CD4-positive, alpha-beta memory T cell (primary cell): ENCODE measurements at places on chromosomes 3 and 15. TPM values are rescaled to one million over a fixed set of nuclear protein-coding genes. Genes with fewer than 3 reads are reported as not detected.

GOLGA8M gene
- total RNA-seq, result 3.1 TPM

GOLGA8J gene
- 0.20 TPM for total RNA-seq

ADAMTSL3 gene
- not detected for total RNA-seq

CCDC39 gene
- 0.29 TPM for total RNA-seq

FAM174B gene
- 8.3 TPM for total RNA-seq

HRH1 gene
- 0.58 TPM for total RNA-seq

KLHL40 gene
- total RNA-seq, result not detected

WDR93 gene
- not detected for total RNA-seq

CDC25A gene
- total RNA-seq, result not detected

DISP2 gene
- total RNA-seq, result 0.23 TPM

CALML4 gene
- total RNA-seq, result 5.1 TPM

NOX5 gene
- 0.08 TPM for total RNA-seq

GATM gene
- 1.6 TPM for total RNA-seq

MEX3B gene
- 1.6 TPM for total RNA-seq

PPIP5K1 gene
- 55.2 TPM for total RNA-seq

DNA sequence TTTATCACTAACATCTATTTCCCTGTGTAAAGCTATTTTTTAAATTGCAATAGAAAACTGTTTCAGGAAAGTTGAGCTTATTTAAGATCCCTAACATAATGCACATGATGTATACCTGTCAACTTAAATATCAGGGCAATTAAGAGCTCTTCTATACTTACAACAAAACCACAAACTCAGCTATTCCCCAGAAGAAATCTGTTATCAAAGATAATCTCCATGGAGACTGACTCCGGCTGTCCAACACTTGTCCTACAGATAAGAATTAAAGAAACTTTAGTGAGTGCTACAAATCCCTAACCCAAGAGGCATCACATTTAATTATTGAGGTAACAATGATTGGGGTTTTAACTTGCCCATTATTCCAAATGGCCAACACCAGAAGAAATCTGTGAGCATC is 3.4 kb downstream of the SELENOK start:
- H3K27ac ChIP-seq, result no peak overlapping the region
- no peaks in the 10 kb centered on the region for H3K27me3 ChIP-seq
- no peak overlapping the region for H3K4me3 ChIP-seq
- H3K36me3 ChIP-seq, result peaks cover 12% of the 10 kb centered on the region
- peaks cover 47% of the 10 kb centered on the region for H3K4me1 ChIP-seq

GRCh38 chr15:62847900-62848489 is 194.6 kb upstream of the TPM1 start:
- no peaks in the 10 kb centered on the region for H3K36me3 ChIP-seq
- H3K27ac ChIP-seq, result no peak overlapping the region
- DNase-seq, result peak; percentile 7
- no peak overlapping the region for H3K4me3 ChIP-seq

DNA sequence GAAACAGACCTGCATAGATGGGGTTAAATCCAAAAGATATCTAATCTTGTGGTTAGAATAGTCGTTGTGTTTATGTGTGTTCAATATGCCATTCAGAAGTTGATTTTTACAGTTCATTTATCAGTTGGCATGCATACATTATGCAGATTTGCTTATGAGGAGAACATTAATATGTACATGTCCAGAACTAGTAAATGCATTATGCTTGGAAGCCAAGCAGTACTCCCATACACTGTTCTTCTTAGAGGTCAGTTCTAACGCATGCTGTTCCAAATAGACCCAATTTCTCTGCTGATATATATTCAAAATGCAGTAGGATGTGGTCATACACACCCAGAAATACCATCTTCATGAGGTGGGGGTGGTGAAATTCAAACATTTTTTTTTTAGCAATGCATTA is 956 bp downstream of the FGF12 start:
- no peaks in the 10 kb centered on the region for H3K27me3 ChIP-seq
- H3K27ac ChIP-seq, result no peak overlapping the region
- H3K4me3 ChIP-seq, result no peak overlapping the region

DNA sequence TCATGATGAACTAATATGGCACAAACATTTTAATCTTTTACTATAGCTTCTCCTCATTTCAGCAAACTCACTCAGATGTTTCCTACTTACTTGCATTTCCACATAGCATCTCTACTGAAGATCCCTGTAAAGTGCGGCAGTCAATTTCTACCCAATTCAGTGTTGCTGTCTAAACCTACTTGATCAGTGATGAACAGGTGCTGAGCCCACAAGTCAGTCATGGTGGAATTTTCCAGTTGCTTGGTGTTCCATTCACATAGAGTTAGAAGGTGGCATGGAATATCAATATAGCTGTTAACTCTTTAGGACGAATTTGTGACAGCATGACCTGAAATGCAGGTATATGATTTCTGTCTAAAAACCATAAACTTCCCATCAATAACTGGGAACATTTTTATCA is 22.7 kb downstream of the MRPL3 start:
- DNase-seq, result no peak
- peaks cover 9% of the 10 kb centered on the region for H3K4me1 ChIP-seq
- H3K27me3 ChIP-seq, result no peaks in the 10 kb centered on the region
- peaks cover 17% of the 10 kb centered on the region for H3K36me3 ChIP-seq

- no peak within 1 kb of the TSS for H3K27ac ChIP-seq
- H3K4me1 ChIP-seq, result no peaks in the 10 kb centered on the region
- no peaks in the 10 kb centered on the region for H3K27me3 ChIP-seq
- DNase-seq, result no peak
- no peaks in the 10 kb centered on the region for H3K36me3 ChIP-seq
- no peak within 1 kb of the TSS for H3K4me3 ChIP-seq
Measured at GRCh38 chr3:73624821-73625665, at the start of gene PDZRN3. Gene PDZRN3, minus strand, starts transcription at chr3:73624941.

- no peak overlapping the region for H3K27ac ChIP-seq
- no peaks in the 10 kb centered on the region for H3K27me3 ChIP-seq
- H3K4me1 ChIP-seq, result no peaks in the 10 kb centered on the region
- H3K36me3 ChIP-seq, result no peaks in the 10 kb centered on the region
- DNase-seq, result no peak
Measured at GRCh38 chr3:83317605-83318004, 1556.2 kb upstream of the GBE1 start.

DNA sequence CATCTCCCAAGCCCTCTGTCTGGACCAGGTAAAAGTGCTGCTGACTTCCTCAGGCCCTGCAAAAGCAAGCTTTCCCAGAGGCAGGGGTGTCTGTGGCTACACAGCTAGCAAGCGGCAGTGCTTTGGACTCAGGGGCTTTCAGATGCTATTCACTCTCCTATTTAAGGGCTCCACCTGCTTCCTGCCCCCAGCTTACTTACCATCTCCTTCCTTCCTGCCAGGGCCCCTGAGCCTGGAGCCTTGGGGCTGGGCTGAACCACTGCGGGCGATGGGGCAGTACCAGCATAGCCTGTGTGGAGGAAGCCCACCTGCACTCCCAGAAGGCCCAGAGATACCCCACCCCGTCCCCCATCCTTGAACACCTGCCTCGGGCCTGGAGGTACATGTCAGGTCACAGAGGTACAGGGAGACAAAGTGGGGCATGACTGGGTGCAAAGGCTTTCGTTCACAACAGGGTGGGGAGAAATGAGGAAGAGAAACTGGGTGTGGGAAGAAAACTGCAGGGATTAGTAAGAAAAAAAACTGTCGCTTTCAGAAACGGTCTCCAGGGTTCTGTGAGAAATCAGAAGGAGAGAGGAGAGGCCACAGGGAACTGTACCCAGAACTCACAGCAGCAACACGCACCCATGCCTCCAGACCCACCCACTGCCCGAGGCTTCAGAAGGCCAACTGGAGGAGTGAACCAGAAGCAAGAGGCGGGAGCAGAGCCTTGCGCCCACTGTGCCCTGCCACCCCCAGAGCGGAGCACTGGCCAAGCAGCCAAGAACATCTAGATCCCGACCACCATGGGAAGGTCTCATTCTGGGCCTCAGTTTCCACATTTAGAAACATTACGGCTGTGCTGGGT is 49.5 kb downstream of the CCDC12 start:
- H3K36me3 ChIP-seq, result peaks cover 32% of the 10 kb centered on the region
- DNase-seq, result no peak
- H3K27ac ChIP-seq, result peak overlapping the region; percentile 32
- H3K4me1 ChIP-seq, result peaks cover 63% of the 10 kb centered on the region

GRCh38 chr3:156742401-156742800 is 68.0 kb downstream of the TIPARP start:
- DNase-seq, result no peak
- H3K4me1 ChIP-seq, result no peaks in the 10 kb centered on the region
- H3K27ac ChIP-seq, result no peak overlapping the region
- no peaks in the 10 kb centered on the region for H3K36me3 ChIP-seq
- no peaks in the 10 kb centered on the region for H3K27me3 ChIP-seq
- no peak overlapping the region for H3K4me3 ChIP-seq

GRCh38 chr15:57324590-57324890 is 51.8 kb upstream of the CGNL1 start:
- no peak overlapping the region for H3K4me3 ChIP-seq
- no peaks in the 10 kb centered on the region for H3K36me3 ChIP-seq
- no peak overlapping the region for H3K27ac ChIP-seq
- DNase-seq, result no peak

GRCh38 chr15:101069654-101069973 is 150.5 kb downstream of the LRRK1 start:
- H3K4me1 ChIP-seq, result no peaks in the 10 kb centered on the region
- H3K27me3 ChIP-seq, result no peaks in the 10 kb centered on the region
- no peak overlapping the region for H3K27ac ChIP-seq
- no peak for DNase-seq
- no peaks in the 10 kb centered on the region for H3K36me3 ChIP-seq
- no peak overlapping the region for H3K4me3 ChIP-seq

DNA sequence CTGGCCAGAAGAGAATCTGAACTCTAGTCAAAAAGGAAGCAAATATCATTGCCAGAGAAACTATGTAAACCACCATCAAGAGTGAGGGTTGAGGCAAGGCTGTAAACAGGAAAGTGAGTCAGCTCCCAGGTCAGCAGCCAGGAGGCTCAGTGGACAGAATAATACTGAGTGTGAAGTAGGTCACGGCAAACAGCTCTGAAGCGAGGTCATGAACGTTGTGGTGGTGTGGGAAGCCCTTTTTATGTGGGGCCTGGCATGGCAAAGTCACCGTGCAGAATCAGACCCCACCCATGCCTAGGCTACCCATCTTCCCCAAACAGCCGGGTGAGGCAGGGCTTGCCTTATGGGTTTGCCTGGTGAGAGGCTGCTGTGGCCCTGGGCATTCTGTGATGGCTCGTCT is 43.9 kb downstream of the THBS1 start:
- peaks cover 80% of the 10 kb centered on the region for H3K4me1 ChIP-seq
- H3K27ac ChIP-seq, result peak overlapping the region; percentile 70
- no peaks in the 10 kb centered on the region for H3K27me3 ChIP-seq
- H3K36me3 ChIP-seq, result no peaks in the 10 kb centered on the region
- H3K4me3 ChIP-seq, result no peak overlapping the region

- H3K4me1 ChIP-seq, result no peaks in the 10 kb centered on the region
- no peak overlapping the region for H3K4me3 ChIP-seq
- no peak overlapping the region for H3K27ac ChIP-seq
- DNase-seq, result no peak
- no peaks in the 10 kb centered on the region for H3K27me3 ChIP-seq
Measured at GRCh38 chr15:65259367-65259797, 27.3 kb downstream of the PARP16 start.

GRCh38 chr3:25723802-25724201 is 59.1 kb upstream of the TOP2B start:
- peaks cover 17% of the 10 kb centered on the region for H3K36me3 ChIP-seq
- H3K27ac ChIP-seq, result no peak overlapping the region
- H3K27me3 ChIP-seq, result no peaks in the 10 kb centered on the region
- no peaks in the 10 kb centered on the region for H3K4me1 ChIP-seq
- no peak for DNase-seq

GRCh38 chr3:42052132-42052483 is 39.0 kb upstream of the TRAK1 start:
- peaks cover 18% of the 10 kb centered on the region for H3K4me1 ChIP-seq
- no peaks in the 10 kb centered on the region for H3K36me3 ChIP-seq
- no peak overlapping the region for H3K27ac ChIP-seq
- no peak overlapping the region for H3K4me3 ChIP-seq
- no peaks in the 10 kb centered on the region for H3K27me3 ChIP-seq

- no peak overlapping the region for H3K4me3 ChIP-seq
- H3K4me1 ChIP-seq, result no peaks in the 10 kb centered on the region
- no peaks in the 10 kb centered on the region for H3K36me3 ChIP-seq
- peaks cover 17% of the 10 kb centered on the region for H3K27me3 ChIP-seq
- DNase-seq, result no peak
- H3K27ac ChIP-seq, result no peak overlapping the region
Measured at GRCh38 chr15:69299451-69299886, 757 bp downstream of the PAQR5 start.

DNA sequence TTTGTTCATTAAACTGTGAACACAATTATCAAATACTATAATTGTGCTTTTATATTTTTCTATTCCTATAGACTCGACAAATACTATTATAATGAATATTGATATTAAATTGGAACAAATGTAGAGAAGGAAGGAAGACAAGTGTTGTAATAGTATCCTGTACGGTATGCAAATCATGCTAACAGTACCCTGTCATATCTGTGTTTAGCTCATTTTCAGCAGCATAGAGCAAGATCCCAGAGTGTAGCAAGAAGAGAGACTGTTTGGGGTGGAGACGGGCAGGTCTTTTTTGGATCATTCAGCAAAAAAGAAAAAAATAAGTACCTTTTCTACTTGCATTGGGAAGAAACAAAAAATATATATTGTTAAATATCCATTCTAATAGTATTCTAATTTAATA is 224.1 kb downstream of the TPRG1 start:
- H3K4me1 ChIP-seq, result peaks cover 13% of the 10 kb centered on the region
- no peaks in the 10 kb centered on the region for H3K27me3 ChIP-seq
- H3K4me3 ChIP-seq, result no peak overlapping the region

DNA sequence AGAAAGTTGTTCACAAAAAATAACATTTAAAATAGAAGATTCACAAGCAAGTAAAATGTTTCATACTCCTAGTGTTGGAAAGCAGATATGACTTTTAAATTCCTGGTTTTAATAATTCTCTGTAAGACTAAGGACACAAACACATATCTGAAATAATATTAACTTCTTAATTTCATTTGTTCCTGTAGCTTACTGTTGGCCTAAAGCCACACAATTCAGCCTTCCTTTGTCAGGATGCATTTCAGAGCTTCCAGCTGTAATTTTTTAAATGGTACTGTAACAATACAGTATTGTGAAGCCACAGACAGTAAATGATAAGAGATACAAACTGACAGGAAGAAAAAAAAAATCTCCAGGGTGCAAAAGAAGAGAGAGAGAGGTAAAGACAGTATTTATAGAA is 84.2 kb downstream of the TMCC1 start:
- no peaks in the 10 kb centered on the region for H3K27me3 ChIP-seq
- no peak for DNase-seq
- no peak overlapping the region for H3K4me3 ChIP-seq
- no peak overlapping the region for H3K27ac ChIP-seq
- H3K4me1 ChIP-seq, result no peaks in the 10 kb centered on the region

GRCh38 chr3:105715372-105715771 is 153.4 kb downstream of the CBLB start:
- peaks cover 12% of the 10 kb centered on the region for H3K36me3 ChIP-seq
- no peaks in the 10 kb centered on the region for H3K4me1 ChIP-seq
- no peak overlapping the region for H3K27ac ChIP-seq
- no peak for DNase-seq

DNA sequence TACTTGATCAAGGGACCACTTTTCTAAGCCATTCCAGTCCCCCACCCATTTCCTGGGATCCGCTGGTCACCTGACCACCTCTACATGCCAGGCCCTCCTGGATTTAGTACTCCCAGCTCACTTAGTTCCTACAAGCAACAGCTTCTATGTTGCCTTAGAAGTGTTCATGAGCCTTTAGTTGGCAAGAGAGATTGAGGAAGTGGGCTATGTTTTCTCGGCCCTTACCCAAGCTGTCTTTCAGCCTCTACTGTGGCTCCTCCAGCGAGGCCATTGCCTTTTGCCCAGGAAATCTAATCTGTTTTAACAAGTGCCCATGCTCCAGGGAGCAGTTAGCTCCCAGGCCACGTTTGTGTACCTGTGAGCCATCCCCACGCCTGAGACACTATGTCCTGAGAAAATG is 4.5 kb upstream of the PRKAR2A start:
- H3K27me3 ChIP-seq, result no peaks in the 10 kb centered on the region
- H3K4me3 ChIP-seq, result no peak overlapping the region
- peaks cover 4% of the 10 kb centered on the region for H3K36me3 ChIP-seq
- H3K4me1 ChIP-seq, result peaks cover 12% of the 10 kb centered on the region
- DNase-seq, result no peak
